Hair follicular keratinocyte (primary cell): ENCODE measurements at places on chromosomes 16 and 17. TPM values are rescaled to one million over a fixed set of nuclear protein-coding genes. Genes with fewer than 3 reads are reported as not detected.

DHRS13 gene
- 7.7 and 12.0 TPM in 2 replicates for total RNA-seq

GABARAP gene
- 171 and 262 TPM in 2 replicates for total RNA-seq

CES5A gene
- total RNA-seq = not detected in 2 replicates

SYCE1L gene
- 0.38 and 0.86 TPM in 2 replicates for total RNA-seq

CNEP1R1 gene
- 12.2 and 14.6 TPM in 2 replicates for total RNA-seq

TBC1D3K gene
- not detected in 2 replicates for total RNA-seq

LRRC46 gene
- total RNA-seq = not detected in 2 replicates

RSL1D1 gene
- 180 and 184 TPM in 2 replicates for total RNA-seq

SNX20 gene
- total RNA-seq = not detected in 2 replicates

TMEM238L gene
- total RNA-seq = not detected in 2 replicates

RHBDL1 gene
- 5.1 and 9.8 TPM in 2 replicates for total RNA-seq

TBC1D3G gene
- not detected in 2 replicates for total RNA-seq

SHISA9 gene
- total RNA-seq = under 0.01 and 0.30 TPM in 2 replicates

MON1B gene
- 17.2 and 18.5 TPM in 2 replicates for total RNA-seq

BCO1 gene
- total RNA-seq = not detected in 2 replicates

SLC2A4 gene
- total RNA-seq = 0.08 and 1.4 TPM in 2 replicates

TMEM101 gene
- 40.8 and 42.8 TPM in 2 replicates for total RNA-seq

VEZF1 gene
- 22.7 and 23.4 TPM in 2 replicates for total RNA-seq

TMEM235 gene
- not detected in 2 replicates for total RNA-seq

TMC8 gene
- 0.08 TPM in 1 of 2 replicates, not detected in the other for total RNA-seq

KRT33B gene
- total RNA-seq = 0.47 TPM in 1 of 2 replicates, not detected in the other
